ENCODE measurements at places on chromosomes 7 and 10.

DNA sequence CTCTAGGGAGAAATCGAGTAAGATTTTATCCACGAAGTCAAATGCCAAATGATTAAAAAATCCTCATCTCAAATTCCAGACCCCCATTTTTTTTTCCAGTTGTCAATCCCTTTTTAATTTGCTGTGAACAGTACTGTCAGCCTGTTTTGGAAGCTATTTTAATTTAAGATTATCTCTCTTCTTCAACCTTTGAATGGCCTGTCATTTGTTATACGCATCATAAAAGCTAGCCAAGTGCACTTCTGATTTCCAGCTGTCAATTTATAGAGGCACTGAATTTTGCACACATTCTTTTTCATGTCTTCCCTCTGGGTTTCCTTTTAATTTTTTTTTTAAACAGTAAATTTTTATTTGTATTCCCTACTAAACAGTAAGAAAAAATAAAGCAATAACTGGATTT lies 336.4 kb upstream of the HGF start:
- H3K36me3 ChIP-seq, result no peaks in the 10 kb centered on the region
- no peak for DNase-seq
- H3K27ac ChIP-seq, result no peak overlapping the region

GRCh38 chr10:119206603-119207365 lies 587 bp upstream of the GRK5 start:
- no peaks in the 10 kb centered on the region for H3K36me3 ChIP-seq
- peak overlapping the region; percentile 87 for H3K4me3 ChIP-seq
- H3K4me1 ChIP-seq, result peaks cover 34% of the 10 kb centered on the region
- H3K27me3 ChIP-seq, result peaks cover 18% of the 10 kb centered on the region
- no peak overlapping the region for H3K27ac ChIP-seq

- H3K4me1 ChIP-seq, result peaks cover 18% of the 10 kb centered on the region
- no peak for DNase-seq
- peaks cover 29% of the 10 kb centered on the region for H3K36me3 ChIP-seq
- no peaks in the 10 kb centered on the region for H3K27me3 ChIP-seq
- peak overlapping the region; percentile 83 for H3K27ac ChIP-seq
- H3K4me3 ChIP-seq, result no peak overlapping the region
These were observed 53.8 kb upstream of the PDGFA start for GRCh38 chr7:573269-573932.

DNA sequence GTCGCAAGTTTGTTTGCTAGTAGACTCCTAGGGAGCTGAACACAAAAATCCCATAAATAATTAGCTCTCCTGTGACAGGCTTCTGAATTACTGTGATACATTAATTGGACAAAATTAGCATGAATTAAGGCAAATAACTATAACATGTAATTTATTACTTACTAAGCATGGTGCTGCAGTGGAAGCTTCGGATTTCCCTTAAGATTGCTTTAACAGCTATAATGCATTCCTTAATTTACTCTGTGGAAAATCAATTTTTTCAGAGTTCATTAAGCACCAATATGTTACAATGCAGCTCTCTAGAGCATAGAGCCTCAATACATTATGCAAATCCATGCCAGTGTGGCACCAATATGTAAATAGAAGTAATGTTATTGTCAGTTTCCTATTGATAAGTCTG lies 201.5 kb downstream of the MDFIC start:
- H3K4me1 ChIP-seq, result no peaks in the 10 kb centered on the region
- H3K27me3 ChIP-seq, result no peaks in the 10 kb centered on the region
- H3K36me3 ChIP-seq, result peaks cover 6% of the 10 kb centered on the region
- no peak overlapping the region for H3K4me3 ChIP-seq
- no peak for DNase-seq

DNA sequence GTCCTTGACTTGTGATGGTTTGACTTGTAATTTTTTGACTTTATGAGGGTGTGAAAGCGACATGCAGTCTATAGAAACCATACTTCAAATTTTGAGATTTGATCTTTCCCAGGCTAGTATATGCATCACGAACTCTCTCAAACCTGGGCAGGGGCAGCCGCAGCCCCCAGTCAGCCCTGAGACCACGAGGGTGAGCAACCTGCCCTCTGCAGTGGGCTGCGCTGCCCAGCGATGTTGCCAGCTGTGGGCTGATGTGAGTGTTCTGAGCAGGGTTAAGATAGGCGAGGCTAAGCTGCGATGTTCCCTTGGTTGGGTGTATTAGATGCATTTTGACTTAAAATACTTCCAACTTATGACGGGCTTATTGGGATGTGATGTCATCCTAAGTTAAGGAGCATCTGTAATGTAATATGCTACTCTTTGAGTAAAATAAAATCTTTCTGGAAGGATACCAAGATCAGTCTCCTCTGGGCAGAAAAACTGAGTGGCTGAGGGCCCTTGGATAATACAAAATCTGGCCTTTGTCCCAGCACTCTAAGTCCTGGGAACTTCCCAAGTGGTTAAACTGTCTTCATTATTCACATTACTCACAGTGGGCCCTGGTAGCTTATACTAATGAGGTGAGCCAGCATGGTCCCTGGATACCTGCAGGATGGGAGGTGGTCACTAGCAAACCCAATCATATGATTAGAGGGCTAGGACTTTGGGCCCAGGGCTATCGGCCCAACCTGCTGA lies 28.4 kb upstream of the CNPY1 start:
- no peaks in the 10 kb centered on the region for H3K36me3 ChIP-seq
- no peak overlapping the region for H3K27ac ChIP-seq
- DNase-seq, result no peak
- no peaks in the 10 kb centered on the region for H3K27me3 ChIP-seq

- peak overlapping the region; percentile 29 for H3K27ac ChIP-seq
- no peaks in the 10 kb centered on the region for H3K36me3 ChIP-seq
- no peak overlapping the region for H3K4me3 ChIP-seq
- H3K27me3 ChIP-seq, result no peaks in the 10 kb centered on the region
- H3K4me1 ChIP-seq, result peaks cover 5% of the 10 kb centered on the region
These were observed 87.3 kb upstream of the KAT6B start for GRCh38 chr10:74738985-74739567.

- no peaks in the 10 kb centered on the region for H3K4me1 ChIP-seq
- H3K27me3 ChIP-seq, result no peaks in the 10 kb centered on the region
- no peak overlapping the region for H3K27ac ChIP-seq
- no peak for DNase-seq
- H3K36me3 ChIP-seq, result no peaks in the 10 kb centered on the region
- H3K4me3 ChIP-seq, result no peak overlapping the region
These were observed 128.5 kb upstream of the TNS3 start for GRCh38 chr7:47710201-47710935.

DNA sequence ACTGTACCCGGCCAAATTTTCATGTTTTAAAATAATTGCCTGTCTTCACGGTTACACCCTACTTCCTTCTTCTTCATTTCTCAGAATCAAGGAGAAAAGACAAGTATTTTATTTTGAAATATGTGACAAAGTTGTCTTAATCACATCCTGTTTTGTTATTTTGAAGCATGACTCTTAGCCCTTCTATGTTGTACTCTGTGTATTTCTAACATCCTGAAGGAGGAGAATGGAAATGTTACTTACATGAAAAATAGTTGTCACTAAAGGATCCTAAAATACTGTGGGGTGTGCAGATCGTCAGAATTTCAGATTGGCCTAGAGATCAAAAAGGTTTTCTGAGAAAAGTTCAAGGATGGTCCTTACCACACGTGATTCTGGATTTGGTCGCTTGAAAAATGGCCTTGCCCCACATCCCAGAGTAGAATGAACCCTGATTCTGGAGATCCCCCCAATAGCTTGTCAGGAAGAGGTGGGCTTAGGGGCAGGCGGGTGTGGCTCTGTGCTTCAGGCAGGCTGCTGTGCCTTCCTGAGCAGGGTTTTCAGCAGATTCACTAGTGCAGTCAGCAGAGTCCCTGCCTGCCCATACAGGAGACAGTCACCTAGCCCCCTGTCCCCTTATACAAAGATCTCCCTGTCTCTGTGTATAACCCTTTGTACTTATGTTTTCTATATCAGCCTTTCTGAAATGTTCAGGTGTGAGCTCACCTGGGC lies 8.6 kb downstream of the UPP1 start:
- H3K27me3 ChIP-seq, result no peaks in the 10 kb centered on the region
- no peaks in the 10 kb centered on the region for H3K4me1 ChIP-seq
- DNase-seq, result no peak

- peaks cover 4% of the 10 kb centered on the region for H3K36me3 ChIP-seq
- no peak for DNase-seq
- no peaks in the 10 kb centered on the region for H3K4me1 ChIP-seq
- no peak overlapping the region for H3K4me3 ChIP-seq
- no peak overlapping the region for H3K27ac ChIP-seq
These were observed 97.3 kb downstream of the MYL10 start for GRCh38 chr7:101531726-101532357.

- H3K36me3 ChIP-seq, result no peaks in the 10 kb centered on the region
- H3K4me3 ChIP-seq, result no peak overlapping the region
- H3K4me1 ChIP-seq, result peaks cover 26% of the 10 kb centered on the region
- H3K27ac ChIP-seq, result no peak overlapping the region
These were observed 13.8 kb downstream of the GRK5 start for GRCh38 chr10:119221201-119221600.

GRCh38 chr7:12601302-12601869 lies 30.9 kb downstream of the SCIN start:
- H3K4me3 ChIP-seq, result no peak overlapping the region
- H3K36me3 ChIP-seq, result peaks cover 13% of the 10 kb centered on the region
- H3K4me1 ChIP-seq, result no peaks in the 10 kb centered on the region
- H3K27me3 ChIP-seq, result no peaks in the 10 kb centered on the region

- no peak for DNase-seq
- H3K27me3 ChIP-seq, result no peaks in the 10 kb centered on the region
- no peaks in the 10 kb centered on the region for H3K36me3 ChIP-seq
- H3K4me1 ChIP-seq, result peaks cover 9% of the 10 kb centered on the region
- H3K4me3 ChIP-seq, result no peak overlapping the region
- no peak overlapping the region for H3K27ac ChIP-seq
These were observed 244.1 kb downstream of the PTEN start for GRCh38 chr10:88107296-88108097.

DNA sequence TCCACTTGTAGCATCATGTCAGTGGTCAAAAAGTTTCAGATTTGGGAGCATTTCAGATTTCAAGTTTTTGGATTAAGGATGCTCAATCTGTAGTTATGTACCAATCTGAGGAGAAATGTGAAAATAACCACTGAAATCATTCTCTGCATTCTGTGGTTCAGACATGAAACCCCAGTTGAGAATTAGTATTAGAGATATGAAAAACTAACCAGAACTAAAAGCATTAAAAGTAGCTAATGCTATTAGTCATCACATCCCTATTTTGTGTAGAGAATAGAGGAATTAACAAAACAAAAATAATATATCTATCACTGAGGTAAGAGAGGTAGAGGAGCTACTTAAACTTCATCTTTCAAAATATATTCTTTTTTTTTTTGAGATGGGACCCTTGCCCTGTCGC lies 28.0 kb downstream of the MICU1 start:
- DNase-seq, result no peak
- no peaks in the 10 kb centered on the region for H3K36me3 ChIP-seq

DNA sequence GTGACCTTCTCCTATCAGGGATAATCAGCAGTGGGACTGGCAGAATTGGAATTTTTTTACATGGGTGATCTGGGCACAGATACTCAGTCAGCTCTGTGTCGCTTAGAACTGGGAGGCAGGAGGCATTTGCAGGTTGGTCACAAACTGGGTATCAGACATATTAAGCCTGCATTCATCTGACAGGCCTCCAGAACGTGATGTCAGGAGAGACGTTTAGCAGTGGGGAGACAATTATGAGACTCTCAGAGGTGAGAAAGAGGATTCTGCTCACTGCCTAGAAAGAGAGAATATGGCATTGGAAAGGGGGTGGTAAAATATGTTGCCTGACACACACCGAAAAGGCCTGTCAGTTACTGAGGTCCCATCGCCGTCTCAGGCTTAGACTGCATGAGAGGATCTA lies 717.6 kb upstream of the GALNT17 start:
- H3K27ac ChIP-seq, result no peak overlapping the region
- DNase-seq, result no peak
- no peak overlapping the region for H3K4me3 ChIP-seq
- H3K4me1 ChIP-seq, result peaks cover 12% of the 10 kb centered on the region

DNA sequence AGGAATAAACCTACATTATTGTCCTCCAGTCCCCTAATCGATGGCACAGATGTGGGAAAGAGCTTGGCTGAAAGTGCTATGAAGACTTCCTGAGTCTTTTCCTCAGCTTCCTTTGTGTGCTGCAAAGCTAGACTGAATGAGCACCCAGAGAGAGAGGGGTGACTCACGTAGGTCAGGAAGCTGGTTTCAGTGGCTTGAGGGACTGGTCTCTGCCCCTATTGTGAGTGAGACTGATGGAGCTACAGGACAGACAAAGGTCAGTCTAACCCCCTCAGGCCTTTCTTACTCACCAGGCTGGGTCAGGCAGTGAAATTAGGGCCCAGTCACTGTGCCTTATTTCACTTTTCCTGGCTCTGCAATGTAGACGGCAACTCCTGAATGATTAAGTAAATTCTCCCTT lies 171.1 kb upstream of the GRB10 start:
- H3K27ac ChIP-seq, result no peak overlapping the region
- peaks cover 29% of the 10 kb centered on the region for H3K4me1 ChIP-seq
- H3K27me3 ChIP-seq, result peaks cover 90% of the 10 kb centered on the region
- no peak for DNase-seq
- H3K36me3 ChIP-seq, result peaks cover 15% of the 10 kb centered on the region
- no peak overlapping the region for H3K4me3 ChIP-seq

DNA sequence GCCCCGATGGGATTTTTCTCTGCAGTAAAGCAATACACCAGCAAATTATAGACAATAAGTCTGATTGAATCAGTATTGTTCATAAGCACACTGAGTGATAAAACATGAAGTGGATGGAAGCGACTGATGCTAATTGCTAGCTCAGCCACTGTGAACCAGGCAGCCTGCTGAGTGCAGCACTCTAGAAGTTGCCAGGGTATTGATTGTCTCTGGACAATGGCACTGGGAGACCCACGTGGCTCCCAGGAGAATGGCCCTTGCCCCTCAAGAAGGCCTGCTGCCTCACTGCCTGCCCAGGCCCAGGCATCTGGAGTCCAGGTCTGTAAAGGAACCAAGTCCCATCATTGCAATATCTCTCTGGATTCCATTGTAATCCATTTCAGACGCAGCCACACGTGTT lies 80.4 kb upstream of the TCERG1L start:
- H3K27me3 ChIP-seq, result peaks cover 10% of the 10 kb centered on the region
- H3K4me1 ChIP-seq, result no peaks in the 10 kb centered on the region
- H3K27ac ChIP-seq, result no peak overlapping the region
- H3K4me3 ChIP-seq, result no peak overlapping the region
- peaks cover 60% of the 10 kb centered on the region for H3K36me3 ChIP-seq

DNA sequence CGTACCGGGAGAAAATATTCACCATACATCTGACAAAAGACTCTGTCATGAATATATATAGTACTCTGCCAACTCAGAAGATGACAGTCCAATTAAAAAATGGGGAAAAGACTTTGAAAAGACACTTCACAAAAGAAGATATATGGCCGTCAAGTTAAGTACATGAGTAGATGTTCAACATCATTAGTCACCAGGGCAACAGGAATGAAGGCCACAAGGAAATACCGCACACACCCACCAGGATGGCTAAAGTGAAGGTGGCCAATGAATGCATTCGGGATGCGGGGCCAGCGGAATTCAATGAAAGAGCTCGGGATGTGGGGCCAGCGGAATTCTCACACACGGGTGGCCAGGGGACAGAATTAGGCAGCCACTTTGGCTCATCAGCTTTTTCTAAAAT lies 42.2 kb downstream of the MAD1L1 start:
- DNase-seq, result no peak
- H3K27ac ChIP-seq, result no peak overlapping the region
- no peaks in the 10 kb centered on the region for H3K4me1 ChIP-seq
- no peak overlapping the region for H3K4me3 ChIP-seq
- H3K36me3 ChIP-seq, result peaks cover 56% of the 10 kb centered on the region

- no peak overlapping the region for H3K4me3 ChIP-seq
- DNase-seq, result no peak
- H3K4me1 ChIP-seq, result peaks cover 3% of the 10 kb centered on the region
These were observed 270.3 kb downstream of the GFRA1 start for GRCh38 chr10:116002735-116003134.

Data from WTC11 (cell line).